Stimulated activated CD8-positive, alpha-beta memory T cell treated with anti-CD3 and anti-CD28 coated beads, Interleukin-7, amount 100 ng/mL, for 1 hour (primary cell): ENCODE measurements at places on chromosomes 11 and 22.

DNA sequence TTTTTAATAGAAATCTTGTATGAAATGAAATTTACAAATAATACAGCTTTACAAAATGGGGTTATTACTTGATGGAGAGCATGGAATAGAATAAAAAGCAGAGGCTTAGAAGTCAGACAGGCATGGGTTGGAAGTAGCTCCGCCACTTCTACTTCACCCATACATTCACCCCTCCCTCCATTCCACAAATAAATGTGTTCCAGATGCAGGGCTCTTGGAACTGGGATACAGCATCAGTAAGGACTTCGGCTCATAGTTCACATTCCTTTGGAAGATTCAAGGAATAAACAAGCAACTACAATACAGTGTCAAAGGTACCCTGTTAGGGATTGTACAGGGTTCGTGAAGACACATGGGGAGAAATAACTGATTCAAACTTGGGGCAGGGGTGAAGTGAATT is 156.8 kb downstream of the WNT11 start:
- DNase-seq = no peak

DNA sequence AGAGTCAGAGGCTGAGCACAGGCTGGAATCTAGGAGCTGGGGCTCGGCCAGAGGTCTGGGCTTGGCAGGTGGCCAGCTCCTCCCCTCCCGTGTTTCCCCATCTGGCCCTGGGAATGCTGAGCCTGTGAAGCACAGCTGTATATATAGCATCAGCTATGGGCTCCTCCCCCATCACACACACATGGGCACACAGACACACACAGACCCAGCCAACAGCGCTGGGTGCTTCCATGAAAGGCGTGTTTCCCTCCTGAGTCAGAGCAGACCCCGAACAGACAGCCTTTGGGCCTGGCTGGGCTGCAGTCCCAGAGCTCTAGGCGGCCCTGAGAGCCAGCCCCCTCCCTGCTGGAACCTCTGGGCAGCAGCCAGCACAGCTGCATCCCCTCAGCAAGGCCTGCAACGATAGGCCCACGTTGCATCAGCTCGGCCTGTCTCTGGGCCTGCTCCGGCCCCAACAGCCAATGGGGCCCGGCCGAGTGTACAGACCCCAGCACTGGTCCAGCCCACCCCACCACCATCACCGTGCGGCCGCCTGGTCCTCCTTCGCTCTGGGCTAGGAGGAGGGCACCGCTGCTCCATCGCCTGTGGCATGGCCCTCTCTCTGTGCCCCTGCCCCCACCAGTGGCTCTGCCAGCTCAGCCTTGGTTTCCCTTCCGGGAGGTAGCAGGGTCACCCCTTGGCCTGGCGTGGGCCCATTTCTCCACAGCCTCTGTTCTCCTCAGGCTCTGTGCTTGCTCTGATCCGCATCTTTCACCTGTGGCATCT is 7.6 kb upstream of the SERPINH1 start:
- no peak for DNase-seq

DNA sequence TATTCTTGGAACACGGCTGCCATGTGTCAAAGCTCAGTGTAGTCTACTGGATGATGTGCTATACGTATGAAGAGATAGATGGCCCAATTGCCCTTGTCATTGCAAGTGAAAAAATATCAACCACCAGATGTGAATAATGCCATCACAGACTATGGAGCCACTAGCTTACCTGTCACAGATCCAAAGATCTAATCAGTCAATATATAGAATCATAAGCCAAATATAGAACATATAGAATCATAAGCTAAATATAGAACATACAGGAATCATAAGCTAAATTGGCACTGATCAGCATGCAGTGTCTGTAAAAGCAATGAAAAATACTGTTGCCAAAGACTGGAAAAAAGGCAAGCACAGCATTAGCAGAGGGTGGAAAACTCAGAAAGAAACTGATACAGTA is 1656.9 kb upstream of the RAG2 start:
- DNase-seq = no peak

DNA sequence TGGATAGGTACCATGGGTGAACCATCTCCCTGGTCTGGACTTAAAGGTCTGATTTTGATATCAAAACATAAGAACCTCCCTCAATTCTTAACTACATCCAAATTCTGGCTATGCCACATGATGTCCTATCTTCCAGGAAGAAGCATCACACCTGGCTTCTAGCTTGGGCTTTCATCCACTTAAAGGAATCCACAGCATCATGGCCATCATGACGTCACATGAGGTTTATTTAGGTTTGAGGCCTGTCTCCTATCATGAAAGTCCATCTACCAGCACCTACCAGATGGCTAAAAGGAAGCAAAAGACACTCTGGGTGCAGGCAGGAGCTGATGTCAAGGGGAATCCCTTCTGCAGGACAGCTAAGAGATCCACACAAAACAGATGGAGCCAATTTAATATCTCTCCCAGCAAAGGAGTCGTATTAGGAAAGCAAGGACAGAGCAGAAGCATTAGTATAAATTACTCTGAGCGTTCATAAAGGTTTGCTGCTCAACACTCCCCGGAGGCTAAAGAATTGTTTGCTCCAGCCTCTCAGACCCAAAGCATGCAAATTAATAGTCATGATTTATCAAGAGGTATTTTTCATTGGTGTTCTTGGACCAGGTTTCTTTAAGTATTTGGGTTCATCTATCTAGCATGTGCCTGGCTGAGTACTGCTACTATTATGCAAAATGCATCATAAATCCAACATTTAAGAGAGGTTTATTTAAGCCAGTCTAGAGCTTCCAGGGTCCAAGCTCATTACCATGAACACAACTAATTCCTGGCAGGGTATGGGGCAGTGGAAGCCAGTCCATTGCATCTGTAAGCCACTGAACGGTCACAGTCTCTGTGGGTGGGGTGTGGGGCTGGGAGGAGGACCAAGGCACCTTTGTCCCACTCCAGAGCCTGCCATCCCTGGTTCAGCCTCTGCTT is 47.2 kb downstream of the GALNT18 start:
- no peak for DNase-seq

DNA sequence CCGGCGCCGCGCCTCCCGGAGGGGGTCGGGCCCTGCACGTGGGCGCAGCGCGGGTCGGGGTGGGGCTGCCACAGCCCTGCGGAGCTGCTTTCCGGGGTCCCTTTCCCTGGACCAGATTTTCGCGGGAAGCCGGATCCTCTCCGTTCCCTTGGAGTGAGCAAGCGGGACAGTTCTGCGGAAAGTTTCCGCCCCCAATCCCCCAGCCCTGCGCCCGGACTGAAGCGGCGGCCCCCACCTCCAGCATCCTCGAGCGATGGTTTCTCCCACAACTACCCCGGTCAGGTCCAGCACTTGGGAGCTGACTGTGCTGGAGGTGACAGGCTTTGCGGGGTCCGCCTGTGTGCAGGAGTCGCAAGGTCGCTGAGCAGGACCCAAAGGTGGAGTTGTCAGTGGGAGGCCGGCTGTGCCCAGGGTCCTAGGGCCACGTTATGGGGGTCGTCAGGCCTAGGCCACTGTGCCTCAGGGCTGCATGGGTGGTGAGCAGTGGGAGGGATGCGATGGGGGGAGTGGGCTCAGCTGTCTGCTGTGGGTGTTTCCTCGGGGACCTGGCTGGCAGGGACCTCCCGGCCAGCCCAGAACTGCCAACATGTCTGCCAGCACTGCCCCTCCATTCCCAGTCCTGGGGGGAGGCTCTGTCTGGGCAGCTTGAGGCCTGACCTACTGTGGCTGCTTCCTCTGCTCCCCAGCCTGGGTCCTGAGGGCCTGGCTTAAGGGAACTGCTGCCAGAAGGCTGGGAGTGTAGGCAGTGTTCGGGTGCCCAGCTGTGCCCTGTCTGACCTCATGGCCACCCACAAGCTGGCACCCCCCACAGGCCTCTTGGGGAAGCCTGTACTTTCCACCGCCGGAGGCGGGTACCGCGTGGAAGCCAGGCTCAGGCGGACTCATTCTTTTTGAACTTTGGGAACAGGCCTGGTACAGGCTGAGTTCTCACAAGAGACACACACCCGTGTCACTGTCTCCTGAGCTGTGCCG is 726 bp downstream of the ST3GAL4 start:
- no peak for DNase-seq

- no peak for DNase-seq
Measured at GRCh38 chr11:10356161-10356560, 51.3 kb downstream of the ADM start.

DNA sequence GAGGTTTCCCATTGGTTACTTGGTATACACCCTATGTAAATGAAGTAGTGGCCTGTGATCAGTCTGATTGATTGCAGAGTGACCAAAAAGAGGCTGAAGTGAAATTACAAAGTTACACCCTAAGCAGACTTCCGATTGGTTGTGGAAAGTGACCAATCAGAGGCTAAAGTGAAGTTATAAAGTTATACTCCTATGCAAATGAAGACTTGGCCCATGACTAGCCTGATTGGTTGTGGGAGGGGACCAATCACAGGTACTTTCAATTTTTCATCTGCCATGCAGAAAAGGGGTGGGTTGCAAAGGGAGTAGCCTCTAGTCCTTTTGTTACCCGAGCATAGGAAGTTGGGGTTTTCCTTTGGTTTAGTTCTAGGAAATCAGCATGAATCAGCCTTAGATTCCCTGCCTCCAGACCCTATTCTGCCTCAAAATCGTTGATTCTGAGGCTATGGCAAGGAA is 18.1 kb upstream of the CSTF3 start:
- no peak for DNase-seq

GRCh38 chr11:46888636-46889035 is 29.7 kb downstream of the LRP4 start:
- DNase-seq = no peak

DNA sequence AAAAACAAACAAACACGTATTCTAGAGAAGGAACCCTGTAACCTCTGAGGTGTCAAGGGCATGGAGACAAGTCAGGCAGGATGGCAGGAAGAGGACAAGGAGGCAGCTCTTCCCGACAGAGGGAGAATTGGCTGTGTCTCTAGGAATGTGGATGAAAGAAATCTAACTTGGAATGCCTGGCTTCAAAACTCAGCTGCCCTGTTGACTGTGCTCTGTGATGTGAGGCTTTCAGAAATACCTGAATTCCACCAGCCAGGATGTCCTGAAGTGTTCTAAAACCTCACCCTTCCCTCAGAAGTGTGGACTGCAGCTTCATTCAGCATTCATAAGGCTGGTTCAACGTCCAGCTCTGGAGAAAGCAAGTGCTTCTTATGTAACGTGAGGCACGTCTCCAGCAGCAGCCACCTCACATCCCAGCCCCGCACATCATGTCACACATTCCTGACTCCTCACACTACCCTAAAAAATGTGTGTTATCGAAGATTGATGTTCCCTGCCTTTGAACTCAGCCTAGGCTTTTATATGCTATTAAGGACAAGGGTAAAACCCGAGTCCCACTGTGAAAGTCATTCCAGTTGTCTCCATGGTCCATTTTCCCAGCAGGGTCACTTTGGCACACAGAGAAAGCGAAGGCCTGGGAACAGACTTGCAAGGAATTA is 398.9 kb downstream of the ETS1 start:
- DNase-seq = no peak

- DNase-seq = no peak
Measured at GRCh38 chr22:48301421-48301820, 1526.3 kb downstream of the BRD1 start.

GRCh38 chr22:27473533-27473932 is 328.0 kb downstream of the MN1 start:
- DNase-seq = no peak

DNA sequence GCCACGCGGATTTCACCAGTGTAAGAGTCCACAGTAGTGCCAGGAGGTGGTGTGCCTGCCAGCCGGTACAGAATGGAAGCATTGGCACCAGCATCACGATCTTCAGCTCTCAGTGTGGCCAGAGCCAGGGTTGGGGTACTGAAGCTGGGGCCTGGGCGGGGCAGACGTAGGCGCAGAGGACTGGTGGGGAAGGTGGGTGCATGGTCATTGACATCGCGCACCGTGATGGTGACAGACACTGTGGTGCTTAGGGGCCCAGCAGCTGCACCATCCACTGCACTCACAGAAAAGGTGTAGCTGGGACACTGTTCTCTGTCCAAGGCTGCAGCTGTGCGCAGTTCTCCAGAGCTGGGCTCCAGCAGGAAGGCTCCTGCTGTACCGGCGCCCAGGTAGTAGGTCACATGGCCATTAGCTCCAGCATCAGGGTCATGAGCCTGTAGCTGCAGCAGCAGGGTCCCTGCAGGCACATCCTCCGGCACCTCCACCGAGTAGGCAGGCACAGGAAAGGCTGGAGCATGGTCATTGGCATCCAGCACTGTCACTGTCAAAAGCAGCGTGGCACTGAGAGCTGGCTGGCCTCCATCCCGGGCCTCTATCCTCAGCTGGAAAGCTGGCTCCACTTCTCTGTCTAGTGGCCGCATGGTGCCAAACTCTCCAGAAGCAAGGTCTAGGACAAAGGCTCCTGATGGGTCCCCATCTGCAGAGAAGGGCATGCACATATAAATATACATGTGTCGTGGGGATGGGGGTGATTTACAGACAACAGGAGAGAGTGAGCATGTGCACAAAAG is 7.9 kb upstream of the TPP1 start:
- no peak for DNase-seq

DNA sequence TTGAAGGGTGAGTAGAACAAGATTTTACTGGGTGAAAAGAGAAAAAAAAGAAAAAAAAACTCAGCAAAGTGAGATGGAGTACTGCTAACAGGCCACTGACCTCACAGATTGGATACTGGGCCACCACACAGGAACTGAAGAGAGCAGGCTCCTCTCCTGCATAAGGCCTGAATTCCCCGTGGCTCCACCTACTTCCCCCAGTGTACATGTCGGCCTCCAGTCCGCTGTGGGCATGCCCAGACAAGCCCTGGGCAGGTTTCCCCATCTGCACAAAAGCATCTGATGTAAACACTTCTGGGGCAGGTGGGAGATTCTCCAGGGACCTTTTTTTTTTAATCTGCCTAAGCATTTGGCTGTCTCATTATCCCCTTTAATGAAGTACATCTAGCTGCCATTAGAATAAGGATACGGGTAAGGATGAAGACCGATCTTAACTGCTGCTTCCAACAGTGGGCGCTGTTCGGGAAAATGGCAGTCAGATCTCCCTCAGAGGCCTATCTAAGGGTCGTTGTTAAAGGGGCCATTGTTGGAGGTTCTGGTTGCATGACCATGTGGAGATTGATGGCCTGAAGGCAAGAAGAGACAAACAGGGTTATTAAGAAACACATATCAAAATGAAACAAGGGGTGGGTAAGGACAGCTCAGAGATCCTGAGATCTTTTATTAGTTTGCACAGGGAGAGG is 48.5 kb downstream of the MS4A13 start:
- no peak for DNase-seq

DNA sequence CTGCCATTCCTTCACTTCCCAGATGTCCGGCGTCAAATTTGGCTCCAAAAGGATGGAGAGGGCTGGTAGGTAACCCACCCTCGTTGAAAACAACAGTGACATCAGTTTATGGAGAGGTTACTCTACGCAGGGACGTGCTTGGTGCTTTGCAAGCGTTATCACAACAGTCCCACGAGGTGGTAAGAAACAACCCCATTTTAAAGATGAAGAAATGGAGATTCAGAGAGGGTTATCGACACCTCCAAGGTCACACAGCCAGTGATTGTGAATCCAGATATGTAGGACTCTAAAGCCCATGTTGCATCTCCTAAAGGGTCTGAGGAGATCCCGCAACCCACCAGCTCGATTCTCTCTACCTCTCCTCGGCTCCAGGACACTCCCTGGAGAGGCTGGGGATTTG is 773 bp downstream of the MIAT start:
- no peak for DNase-seq
